Mesendoderm (in vitro differentiated cells): ENCODE measurements at places on chromosomes 16 and 17.

GRCh38 chr16:54027062-54027461 is 259.5 kb downstream of the IRX3 start:
- no peak for DNase-seq

- no peak for DNase-seq
Observed at GRCh38 chr17:47221154-47221553, 12.0 kb downstream of the MYL4 start.

- DNase-seq, result no peak
Observed at GRCh38 chr16:31331807-31332301, 23.1 kb upstream of the ITGAX start.

DNA sequence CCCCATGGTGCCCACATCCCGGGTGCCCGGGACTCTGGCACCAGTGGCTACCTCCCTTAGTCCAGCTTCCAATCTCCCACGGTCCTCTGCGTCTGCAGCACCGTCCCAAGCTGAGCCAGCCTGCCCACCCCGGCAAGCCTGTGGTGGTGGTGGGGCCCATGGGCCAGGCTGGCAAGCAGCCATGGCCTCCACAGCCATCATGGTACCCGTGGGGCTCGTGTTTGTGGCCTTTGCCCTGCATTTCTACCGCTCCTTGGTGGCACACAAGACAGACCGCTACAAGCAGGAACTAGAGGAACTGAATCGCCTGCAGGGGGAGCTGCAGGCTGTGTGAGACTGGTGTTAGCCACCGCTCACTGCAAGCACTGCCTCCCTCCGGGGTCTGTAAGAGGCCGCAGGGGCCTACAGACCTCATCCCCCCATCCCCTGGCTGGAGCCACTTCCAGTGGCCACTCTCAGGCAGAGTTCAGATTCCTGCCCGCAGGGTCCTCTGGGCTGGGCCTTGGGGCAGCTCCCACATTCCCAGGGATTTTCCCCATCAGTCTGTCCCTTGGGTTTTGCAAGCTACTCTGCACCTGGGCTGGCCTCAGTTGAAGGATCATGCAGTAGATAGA is 3.9 kb upstream of the SETD1A start:
- peak; percentile 95 for DNase-seq

- DNase-seq, result no peak
Observed at GRCh38 chr16:53646506-53646905, 57.2 kb downstream of the RPGRIP1L start.

- DNase-seq, result no peak
Observed at GRCh38 chr16:58120234-58120633, 8.9 kb downstream of the CFAP20 start.

- DNase-seq, result no peak
Observed at GRCh38 chr17:49624896-49625295, 49.2 kb downstream of the NXPH3 start.

DNA sequence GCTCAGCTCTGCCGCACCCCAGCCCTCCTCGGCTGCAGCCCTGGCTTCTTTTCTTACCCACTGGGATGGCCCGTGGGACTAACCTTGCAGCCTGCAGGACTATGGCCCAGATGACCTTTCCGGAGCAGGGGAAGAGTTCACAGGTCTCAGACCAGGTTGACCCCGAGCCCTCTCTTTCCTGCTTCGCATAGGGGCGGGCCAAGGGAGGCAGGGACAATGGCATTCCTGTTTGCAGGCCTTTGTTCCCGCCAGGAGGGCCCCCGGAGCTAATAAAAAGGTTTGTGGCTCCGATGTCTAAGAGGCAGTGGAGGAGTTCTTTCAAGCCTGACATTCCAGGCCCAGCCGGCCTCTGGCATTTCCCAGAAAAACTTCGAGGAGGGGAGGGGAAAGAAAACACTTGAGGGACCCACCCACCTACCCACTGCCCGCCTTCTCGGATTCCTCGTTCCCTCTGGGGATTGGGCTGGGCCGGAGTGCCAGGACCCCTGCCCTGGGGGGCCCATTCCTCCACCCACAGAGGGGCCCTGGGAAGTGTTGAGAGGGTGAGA is 5.8 kb upstream of the SOCS3 start:
- DNase-seq, result peak; percentile 97

GRCh38 chr17:6376931-6377361 is 58.0 kb downstream of the AIPL1 start:
- no peak for DNase-seq

DNA sequence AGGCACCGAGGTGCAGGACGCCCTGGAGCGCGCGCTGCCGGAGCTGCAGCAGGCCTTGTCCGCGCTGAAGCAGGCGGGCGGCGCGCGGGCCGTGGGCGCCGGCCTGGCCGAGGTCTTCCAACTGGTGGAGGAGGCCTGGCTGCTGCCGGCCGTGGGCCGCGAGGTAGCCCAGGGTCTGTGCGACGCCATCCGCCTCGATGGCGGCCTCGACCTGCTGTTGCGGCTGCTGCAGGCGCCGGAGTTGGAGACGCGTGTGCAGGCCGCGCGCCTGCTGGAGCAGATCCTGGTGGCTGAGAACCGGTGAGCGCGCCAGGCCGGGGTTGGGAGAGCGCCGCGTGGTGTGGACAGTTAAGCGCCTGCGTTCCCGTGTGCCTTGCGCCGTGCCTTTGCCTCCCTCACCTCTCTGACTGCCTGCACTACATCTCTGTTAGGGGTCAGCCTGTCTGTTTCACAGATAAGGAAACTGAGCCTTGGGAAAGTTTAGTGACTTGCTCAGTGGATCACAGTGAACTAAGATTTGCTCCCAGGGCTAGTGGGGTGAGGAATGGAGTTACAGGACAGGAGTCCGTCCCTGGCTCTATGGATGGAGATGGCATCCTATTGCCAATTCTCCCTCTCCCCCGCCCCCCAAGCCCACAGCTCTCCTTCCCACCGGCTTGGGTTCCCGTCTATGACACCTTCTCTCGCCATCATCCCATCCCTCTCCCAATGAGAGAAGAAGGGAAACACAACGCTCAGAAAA is 880 bp downstream of the SARM1 start:
- DNase-seq, result peak; percentile 43

DNA sequence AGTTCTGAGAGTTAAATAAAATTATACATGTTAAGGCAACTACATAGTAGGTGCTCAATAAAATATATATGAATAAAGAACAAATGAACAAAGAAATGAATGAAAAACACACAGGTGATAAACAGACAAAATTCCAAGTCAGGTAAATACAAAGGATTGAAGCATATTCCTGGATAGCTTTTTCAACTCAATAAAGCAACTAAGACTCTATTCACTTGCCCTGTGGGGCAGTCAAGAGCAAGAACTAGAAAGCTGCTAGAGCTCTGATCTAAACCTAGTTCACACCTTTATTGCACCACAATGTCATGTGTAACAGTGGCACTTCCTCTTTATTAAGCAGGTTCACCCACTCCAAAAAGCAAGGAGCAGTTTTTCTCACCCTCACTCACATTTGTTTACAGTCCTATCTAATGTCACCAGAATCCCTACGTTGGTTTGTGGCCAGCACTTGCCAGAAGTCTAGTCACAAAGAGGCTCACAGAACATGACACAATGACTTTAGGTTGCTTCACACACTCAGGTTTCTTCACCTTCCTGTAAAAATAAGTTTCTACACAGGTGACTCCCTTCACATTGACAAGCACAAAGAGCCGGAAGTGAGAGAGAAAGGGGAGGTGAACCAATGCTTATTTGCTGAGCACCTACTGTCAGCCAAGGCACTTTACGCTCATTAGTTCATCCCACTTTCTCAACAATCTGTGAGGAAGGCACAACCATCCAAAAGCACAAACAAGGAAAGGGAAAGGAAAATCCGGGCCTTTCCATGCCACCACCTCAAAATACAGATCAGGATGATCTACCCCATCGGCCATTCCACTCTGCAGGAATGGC is 70.8 kb downstream of the XPO6 start:
- no peak for DNase-seq

DNA sequence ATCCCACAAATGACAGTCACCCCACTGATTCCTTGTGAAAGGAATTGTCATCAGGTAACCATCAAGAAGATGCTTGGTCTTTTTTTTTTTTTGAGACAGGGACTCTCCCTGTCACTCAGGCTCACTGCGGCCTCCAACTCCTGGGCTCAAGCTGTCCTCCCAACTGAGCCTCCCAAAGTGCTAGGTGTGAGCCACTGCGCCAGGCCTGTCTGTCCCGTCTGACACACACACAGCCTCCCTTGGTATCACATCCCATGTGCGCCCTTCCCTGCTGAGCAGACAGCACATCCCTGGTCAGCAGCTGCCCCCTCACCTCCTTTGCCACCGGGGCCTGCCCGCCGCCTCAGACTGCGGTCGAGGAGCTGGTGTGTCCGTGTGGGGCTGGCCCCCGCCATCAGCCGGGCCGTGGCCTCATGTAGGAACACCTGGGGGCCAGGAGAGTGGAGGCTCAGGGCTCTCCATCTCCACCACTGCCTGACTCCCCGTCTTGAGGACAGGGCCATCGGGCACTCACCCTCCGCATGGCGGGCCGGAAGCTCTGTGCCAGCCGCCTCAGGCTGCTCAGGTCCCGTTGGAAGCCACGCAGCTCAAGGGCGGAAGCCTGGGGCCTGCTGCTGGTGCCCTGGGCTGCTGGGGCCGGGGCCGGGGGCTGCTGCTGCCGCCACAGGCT is 23.6 kb downstream of the SREBF1 start:
- DNase-seq, result no peak

DNA sequence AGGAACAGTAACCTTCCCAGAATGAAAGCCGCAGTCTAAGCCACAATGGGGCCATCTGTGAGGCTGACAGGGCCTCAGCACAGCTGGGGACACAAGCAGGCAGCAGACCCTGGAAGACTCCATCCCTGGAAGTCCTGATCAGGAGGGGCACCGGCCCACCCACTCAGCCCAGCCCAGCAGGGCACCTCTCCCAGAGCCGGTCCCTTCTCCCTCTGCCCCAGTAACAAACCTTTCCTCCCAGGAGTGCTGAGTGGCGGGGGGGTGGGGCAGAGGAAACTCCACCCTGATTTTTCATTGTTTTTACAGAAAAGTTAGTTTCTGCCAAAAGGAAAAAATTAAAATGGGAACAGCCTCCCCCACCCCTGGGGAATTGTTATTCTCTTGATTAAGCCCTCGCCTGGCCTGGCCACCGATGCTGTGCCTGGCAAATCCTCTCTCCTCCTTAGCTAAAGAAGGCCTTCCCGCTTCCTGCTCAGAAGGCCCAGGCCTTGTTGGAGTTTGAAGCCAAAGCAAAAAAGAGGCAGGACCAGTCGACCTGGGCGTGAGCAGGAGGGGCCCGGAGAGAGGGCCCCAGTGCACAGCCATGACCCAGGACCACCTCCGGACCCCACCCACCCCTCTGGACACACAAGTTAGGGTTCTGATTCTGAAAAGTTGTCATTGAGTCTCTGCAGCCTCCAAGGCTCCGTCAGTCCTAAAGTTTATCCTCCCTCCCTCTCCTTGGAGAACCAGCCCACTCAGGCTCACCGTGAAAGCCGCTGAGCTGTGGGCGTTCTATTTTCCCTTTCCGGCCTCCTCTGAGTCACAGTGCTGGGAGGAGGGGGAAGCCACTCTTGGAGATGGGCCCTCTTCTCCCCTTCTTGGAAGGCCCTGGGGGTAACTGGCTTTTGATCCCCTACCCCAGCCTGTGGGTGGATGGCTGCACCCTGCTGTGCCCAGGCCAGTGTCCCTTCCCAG is 128.4 kb upstream of the TNRC6C start:
- no peak for DNase-seq

- DNase-seq, result no peak
Observed at GRCh38 chr17:61158376-61158775, 241.3 kb upstream of the TBX2 start.

- no peak for DNase-seq
Observed at GRCh38 chr17:68584581-68585303, 16.4 kb downstream of the FAM20A start.

DNA sequence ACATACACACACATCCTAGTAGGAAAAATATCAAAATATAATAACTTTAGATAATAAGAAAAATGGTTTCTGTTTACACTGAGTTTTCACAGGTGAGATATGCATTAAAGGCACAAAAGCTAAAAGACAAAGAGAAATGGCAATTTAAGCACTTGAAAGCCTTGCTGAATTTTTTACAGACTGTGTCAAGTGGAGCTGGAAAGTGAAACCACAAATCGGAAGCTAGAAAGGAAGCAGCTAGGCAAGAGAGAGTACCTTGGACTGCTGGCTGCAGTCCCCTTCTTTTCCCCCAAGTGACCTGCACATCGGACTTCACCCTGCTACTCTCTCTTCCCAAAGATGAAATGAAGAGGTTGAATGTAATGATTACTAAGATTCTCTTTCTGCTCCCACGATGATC is 135.1 kb downstream of the CDH13 start:
- DNase-seq, result no peak

DNA sequence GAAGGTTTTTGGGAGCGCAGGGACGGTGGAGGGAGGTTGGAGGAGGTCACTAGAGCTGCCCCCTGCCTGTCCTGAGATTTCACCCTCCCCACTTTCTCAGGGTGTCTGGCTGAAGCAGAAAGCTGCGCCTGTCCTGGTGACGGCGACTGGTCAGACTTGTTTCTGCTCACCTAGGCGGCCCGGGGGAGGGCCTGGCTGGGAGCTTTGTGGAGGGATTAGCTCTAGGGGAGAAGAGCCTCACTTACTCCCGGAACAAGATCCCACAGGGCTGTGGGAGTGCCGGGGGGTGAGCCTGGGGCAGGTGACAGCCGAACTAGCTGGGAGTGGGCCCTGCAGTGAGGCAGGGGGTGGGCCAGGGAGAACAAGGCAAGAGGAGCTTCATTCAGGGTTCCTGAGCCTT is 11.5 kb downstream of the NHERF1 start:
- DNase-seq, result peak; percentile 69

GRCh38 chr16:87806641-87807546 is 41.1 kb upstream of the KLHDC4 start:
- peak; percentile 92 for DNase-seq

DNA sequence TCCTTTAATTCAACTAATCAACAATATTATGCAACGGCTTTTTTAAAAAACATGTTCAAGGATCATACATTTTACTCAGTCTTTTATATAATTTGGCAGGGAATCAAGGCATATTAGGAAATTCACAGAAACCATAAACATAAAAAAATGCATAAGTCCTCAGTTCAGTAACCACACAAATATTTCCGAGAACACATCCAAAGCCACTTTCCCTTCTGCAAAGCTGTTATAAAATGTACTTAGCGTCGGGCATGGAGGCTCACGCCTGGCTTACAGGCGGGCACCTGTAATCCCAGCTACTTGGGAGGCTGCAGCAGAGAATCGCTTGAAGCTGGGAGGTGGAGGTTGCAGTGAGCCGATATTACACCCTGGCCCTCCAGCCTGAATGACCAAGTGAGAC is 9.7 kb upstream of the ZC3H7A start:
- no peak for DNase-seq

GRCh38 chr16:12995721-12996372 is 94.4 kb downstream of the SHISA9 start:
- no peak for DNase-seq
